ENCODE measurements at places on chromosomes 7 and 10.

DNA sequence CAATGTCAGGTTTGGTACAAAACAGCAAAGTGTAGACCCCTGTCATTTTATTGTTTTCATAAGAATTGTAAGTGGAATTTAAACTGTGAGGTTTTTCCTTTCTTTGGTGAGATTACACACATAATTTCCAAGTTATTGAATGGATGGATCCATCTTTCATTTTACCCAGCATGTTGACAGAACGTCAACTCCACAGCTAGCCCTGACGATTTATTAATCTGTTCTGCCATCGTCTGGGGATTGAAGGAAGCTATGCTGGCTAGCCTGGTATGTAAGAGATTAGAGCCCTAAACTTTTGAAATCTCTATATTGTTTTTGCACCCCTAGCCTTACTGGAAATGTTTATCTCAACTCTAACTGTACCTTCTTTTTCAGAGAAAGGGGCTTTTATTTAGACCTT, 8.6 kb downstream of the WNT16 start:
- DNase-seq = no peak

DNA sequence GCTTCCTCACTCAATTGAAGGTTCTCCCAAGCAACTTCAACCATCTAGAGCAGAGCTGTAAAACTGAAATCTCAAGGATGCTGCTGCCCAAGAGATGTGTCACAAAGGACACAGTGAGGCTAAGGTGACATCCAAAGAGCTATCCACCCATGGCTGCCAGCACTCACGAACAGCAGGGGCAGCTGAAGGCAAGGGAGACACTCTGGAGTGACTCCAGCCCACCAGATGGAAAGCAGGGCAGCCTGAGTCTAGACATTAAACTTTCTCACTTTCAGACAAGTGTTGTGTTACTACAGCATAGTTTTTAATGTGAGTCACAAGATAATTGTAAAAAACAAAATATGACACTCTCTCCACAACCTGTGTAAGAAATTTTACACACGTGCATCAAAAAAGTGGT, 113.5 kb downstream of the LARP4B start:
- no peak for DNase-seq

DNA sequence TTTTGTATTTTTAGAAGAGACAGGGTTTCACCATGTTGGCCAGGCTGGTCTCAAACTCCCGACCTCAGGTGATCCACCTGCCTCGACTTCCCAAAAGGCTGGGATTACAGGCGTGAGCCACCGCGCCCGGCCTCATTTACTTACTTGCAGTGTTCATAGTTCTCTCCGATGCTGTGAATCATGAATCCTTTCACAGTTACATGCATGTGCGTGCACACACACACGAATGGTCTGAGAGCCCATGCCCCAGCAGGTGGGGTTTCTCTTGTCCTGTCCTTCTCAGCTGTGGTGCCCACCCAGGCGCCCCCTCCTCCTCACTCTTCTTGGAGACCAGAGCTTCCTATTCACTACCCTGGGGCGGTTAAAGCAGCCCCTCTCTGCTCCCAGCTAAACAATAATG, 50.6 kb downstream of the RBM17 start:
- DNase-seq = no peak

DNA sequence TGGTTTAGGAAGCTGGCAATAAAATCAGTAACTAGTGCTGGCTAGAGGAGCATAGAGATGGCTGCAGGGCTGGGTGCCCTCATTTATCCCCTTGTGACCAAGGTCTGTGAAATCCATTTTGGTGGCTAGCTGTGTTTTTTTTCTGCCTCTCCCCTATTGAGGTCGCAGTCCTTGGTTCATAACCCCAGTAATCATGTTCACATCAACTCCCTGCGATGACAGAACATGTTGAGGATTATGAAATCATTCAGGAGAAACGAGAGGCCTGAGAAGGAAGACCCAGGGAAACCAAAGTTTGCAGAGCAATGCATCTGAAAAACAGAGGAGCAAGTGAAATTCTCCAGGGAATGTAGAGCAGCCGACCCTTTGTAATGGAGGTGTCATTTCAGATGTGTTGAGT, 126.9 kb downstream of the TACC2 start:
- no peak for DNase-seq

- peak; percentile 92 for DNase-seq
These were observed 80.5 kb upstream of the PPIF start for GRCh38 chr10:79266543-79267312.

- DNase-seq = no peak
These were observed 73.6 kb downstream of the ABCA13 start for GRCh38 chr7:48244864-48245271.

DNA sequence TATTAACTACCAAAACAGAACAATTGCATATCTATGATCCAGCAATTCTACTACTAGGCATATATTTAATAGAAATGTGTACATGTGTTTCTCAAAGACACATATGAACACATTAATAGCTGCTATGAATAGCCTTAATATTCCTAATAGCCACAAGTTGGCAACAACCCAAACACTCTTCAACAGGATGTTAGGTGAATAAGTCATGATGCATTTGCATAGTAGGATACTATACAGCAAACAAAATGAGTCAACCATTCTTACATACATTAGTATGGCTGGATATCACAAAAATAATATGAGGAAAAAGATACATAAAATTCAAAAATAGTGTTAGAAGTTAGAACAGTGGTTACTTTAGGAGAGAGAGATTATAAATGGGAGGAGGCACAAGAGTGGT, 26.8 kb upstream of the ZNF746 start:
- DNase-seq = no peak

DNA sequence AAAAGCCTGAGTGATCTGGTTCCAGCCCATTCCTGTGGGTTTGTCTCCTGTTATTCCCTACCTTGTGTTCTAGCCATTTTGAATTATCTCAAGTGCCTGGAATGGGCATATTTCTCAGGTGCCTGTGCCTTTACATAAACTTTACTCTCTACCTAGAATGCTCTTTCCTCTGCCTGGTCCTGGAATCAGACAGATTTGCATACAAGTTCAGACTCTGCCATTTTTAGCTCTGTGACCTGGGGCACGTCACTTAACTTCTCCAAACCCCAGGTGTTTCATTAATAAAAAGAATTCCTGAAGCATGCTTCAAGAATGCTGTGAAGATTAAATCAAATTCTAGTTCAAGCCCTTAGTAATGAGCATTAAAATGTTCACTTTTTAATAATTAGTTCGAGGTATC, 7.8 kb downstream of the DCLRE1A start:
- no peak for DNase-seq

DNA sequence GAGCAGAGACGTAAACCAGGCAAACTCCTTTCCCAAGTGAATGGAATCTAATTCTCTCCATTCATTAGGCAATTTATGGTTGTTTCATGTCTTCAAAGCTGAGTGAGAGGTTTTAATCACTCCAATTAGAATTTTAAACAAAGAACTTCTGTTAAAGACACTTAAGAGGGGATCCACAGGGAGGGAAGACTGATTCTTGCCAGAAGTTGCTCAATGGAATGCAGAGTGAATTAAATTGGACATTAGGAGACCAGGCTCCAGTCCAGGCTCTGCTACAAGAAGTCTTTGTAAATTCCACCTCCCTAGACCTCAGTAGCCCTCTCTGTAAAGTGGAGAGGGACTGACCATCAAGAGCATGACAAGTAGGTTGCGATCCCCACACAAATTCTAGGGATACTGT, 130.7 kb upstream of the TMEM72 start:
- no peak for DNase-seq

DNA sequence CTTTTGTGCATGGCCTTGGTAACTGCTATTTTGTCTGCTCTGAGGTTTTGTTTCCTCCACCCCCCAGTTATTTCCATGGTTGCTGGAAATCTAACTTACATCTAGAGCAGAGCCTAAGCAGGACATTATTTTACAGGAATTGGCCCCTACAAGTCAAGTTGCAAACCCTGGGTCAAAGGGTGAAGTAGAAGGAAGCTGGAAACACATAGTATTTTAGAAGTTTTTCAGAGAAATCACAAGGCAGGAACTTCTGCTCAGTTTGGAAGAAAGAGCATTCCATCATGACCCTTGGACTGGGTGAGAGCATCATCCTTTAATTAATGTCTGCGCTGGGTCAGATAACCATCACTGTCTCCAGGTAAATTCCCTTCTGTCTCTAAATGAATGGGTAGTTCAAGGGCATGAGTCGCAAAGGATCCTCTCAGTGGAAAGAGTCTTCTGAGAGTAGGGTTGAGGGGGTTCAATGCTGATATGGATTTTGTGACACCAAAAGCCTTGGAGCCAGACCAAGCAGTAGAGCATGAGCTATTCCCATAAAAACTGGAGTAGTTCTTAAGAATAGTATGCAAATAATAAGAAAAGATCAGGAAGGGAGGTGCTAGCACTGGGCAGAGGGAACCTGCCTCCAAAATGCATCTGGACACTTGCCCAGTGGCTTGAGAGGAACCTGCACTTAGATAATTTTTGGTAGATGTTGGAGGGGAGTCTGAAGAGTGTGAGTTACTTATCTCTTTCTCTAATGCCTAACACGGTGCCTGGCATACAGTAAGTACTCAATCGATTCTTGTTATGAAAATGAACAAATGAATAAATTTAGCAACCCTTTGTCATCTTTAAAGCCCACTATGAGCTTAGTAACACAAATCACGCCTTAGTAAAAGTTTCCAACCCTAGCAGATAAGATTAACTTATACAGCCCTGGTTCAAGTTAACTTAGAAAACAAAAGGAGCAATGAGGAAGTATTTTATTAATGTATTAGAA, 160.6 kb upstream of the ADO start:
- no peak for DNase-seq

DNA sequence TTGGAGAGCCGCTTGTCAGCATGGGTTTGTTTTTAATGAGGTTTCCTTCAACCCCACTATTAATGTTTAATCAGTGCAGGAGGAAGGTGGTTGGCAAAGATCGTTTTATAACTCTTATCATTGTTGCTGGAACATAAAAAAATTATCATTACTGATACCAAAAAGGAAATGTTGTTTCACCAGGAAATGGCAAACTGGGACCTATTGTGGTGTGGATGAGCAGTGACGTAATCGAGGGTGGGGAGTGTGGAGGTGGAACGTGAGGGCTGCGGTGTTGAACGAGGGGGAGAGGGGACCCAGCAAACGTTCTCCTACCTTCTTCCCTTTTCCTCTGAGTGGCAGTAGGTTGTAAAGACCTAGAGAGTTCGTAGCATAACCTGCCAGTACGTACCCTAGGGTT, 71.9 kb upstream of the TOMM7 start:
- no peak for DNase-seq

DNA sequence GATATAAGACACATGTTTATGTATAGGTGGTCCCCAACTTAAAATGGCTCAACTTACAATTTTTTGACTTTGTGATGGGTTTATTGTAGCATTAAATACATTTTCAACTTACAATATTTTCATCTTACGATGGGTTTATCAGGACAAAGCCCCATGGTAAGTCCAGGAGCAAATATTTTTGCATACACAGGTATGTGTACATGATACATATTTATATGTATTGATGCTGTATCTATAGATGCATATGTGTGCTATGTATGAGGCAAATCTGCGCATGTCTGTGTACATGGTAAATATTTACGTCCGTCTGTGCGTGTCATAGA, 664 bp upstream of the UBE3C start:
- no peak for DNase-seq
